ENCODE measurements at places on chromosomes 2 and 18.

GRCh38 chr2:144946263-144946662 is 426.3 kb upstream of the ZEB2 start:
- no peak for DNase-seq

- no peak for DNase-seq
Observed at GRCh38 chr18:2143636-2144035, 427.7 kb downstream of the METTL4 start.

- DNase-seq, result no peak
Observed at GRCh38 chr2:234241656-234242458, 191.4 kb downstream of the SPP2 start.

DNA sequence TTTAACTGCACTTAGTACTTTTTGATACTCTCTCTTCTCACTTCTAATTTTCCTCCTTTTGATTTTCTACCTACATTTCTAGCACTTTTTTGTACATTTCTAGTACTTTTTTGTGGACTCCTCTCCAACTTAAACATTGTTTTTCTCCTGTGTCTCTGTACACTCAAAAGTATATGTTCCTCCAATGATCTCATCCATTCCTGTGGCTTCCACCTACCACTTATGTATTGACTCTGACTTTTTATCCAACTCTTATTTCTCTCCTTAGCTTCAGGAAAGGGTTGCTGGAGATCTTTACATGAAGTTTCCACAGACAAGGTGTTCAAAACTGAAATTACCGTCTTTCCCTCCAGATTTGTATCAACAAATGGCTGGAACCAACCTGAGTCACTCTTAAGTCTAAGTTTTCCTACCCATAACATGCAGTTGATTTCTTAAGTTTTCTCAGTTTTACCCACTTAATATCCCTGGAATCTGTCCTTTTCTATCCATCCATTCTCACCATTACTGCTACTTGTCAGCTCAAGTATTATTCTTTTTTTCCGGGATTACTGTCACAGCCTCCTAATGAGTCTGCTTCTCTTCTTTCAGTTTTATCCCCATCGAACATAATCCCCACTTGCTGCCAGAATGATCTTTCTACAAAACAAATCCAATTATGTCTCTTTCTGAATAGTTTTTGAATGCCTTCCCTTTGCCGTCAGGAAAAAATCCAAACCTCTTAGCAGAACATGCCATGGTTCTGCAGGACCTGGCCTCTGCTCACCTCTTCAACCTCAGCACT is 22.6 kb upstream of the PELI1 start:
- DNase-seq, result no peak

DNA sequence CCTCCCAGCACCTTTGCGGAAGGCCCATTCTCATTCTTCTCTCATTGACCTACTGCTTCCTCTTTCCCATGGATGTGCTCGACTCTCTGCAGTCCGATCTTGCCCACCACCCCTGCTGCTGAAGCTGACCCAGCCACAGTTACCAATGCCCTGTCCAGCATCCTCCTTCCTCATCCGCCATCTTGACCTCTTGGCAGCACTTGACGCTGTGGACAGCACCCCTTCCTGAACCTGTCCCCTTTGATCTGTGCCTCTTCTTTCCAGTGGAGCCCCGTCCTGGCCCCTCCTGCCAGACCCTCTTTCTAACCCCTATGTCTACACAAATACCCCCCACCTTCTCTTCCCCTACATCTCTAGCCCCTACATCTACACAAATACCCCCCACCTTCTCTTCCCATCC is 209.1 kb downstream of the SEPTIN10 start:
- no peak for DNase-seq

GRCh38 chr2:150126839-150127238 is 360.6 kb downstream of the RND3 start:
- DNase-seq, result no peak

DNA sequence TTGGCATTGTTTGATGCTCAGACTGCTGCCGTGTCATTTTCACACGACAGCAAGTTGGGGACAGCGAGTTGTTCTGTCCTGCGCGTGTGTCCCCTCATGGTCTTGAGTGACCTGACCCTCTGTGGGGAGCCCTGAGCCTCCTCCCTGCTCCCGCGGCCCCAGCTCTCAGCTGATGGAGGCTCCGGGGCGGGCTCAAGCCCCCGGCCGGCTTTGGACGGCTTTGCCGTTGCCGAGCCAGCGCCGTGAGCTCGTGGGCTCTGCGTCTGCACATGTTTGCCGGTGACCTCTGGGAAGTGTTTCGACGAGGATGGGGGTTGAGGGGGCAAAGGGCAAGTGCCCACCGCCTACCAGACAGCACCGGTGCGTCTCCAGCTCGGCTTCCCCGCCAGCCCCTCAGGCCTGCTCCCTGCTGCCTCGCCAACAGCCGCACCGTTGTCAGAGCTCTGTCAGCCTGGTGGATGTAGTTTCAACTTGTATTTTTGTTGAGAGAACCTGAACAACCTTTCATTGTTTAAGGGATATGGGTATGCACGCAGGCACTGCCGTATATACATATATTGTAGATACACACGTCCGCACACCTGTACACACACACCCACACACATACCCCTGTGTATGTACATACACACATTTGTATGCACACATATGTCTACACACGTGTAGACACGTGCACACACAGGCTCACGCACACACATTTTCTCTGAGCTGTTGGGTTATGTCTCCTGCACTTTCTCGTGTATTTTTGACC is 13.7 kb downstream of the PDCD1 start:
- DNase-seq, result no peak

- no peak for DNase-seq
Observed at GRCh38 chr2:181471783-181472182, 14.6 kb downstream of the ITGA4 start.

- DNase-seq, result no peak
Observed at GRCh38 chr2:119255760-119256581, 32.3 kb downstream of the STEAP3 start.

DNA sequence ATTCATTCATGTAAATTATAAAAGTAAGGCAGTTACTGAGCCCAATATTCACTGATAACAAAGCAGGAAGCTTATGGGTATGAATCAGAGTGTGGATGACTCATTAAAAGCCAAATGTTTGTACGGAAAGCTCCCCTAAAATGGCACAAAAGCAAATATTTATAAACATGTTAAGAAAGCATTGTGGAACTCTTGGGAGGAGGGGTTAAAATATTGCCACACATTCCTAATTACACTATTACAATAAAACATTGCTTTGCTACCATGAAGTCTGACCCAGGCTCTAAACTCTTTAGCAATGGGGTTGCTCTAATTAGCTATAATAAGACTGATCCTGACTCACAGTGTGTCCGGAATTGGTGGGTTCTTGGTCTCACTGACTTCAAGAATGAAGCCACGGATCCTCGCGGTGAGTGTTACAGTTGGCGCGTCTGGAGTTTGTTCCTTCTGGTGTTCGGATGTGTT is 110.9 kb downstream of the NAB1 start:
- DNase-seq, result no peak
